ENCODE measurements at places on chromosomes 3 and 15.

DNA sequence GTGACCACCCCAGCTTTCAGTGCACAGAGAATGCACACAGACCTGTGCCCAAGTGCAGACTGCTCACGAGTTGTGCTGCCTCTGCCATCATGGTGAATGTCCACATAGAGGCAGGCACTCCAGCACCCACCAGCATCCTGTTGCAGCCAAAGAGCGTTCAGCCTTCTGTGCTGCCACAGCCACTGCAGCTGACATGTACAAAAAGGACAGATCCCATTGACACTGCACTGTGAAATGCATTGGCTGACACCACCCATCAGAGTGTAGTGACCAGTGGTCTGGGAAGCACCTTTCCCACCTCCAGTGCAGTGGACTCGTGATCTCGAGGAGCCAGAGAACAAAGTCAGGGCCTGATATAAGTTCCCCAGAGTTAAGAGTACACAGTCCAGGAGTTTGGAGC lies 260.3 kb downstream of the RAP2B start:
- no peak for ATAC-seq

- ATAC-seq = no peak
Measured at GRCh38 chr3:129461022-129461421, 21.0 kb downstream of the IFT122 start.

DNA sequence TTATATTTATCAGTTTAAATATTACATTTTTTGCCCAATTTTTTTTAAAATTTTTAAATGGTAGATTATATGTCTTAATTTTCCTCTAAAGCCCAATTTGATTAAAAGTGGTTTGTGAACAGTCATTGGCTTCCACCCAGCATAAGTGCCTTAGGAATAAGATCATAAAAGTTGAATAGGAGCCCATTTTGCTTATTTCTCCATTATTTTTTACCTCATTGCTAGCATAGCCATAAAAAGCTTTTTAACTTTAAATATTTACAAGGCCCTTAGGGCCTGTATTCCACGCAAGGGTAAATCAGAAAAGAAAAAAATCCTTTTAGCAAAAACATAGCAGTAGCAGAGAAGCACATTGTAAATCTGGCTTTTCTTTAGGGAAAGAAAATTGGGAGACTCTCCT lies 9.0 kb downstream of the TTC14 start:
- ATAC-seq = no peak

DNA sequence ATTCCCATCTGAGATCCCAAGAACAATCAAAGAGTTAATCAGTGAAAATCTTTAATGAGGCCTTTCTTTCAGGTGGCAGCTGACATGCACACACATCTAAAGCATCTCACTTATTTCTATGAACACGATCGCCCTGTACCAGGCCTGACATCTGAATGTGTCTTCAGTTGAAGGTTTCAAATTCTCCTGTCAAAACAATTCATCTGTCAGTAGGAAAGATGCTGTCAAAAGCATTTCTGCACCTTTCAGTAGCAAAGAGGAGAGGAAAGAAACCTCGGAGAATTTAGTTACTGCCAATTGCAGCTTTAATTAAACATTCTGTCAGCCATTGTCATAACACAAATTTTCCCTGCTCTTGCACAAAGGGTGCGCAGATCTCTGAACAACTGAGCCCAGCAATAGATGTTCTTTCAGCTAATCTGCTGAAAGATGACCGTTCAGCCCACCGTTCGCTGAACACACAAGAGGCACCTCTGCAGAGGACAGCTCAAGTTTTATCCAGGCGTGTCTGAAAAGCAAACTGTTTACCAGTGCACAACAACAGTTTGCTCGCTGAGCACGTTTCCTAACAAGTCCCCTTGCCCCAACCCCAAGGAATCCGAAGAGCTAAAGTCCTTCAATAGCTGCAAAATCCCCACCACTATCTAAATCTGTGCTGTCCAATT lies 34.1 kb downstream of the LRIG1 start:
- ATAC-seq = no peak

GRCh38 chr3:56536735-56537134 lies 20.2 kb upstream of the CCDC66 start:
- no peak for ATAC-seq

DNA sequence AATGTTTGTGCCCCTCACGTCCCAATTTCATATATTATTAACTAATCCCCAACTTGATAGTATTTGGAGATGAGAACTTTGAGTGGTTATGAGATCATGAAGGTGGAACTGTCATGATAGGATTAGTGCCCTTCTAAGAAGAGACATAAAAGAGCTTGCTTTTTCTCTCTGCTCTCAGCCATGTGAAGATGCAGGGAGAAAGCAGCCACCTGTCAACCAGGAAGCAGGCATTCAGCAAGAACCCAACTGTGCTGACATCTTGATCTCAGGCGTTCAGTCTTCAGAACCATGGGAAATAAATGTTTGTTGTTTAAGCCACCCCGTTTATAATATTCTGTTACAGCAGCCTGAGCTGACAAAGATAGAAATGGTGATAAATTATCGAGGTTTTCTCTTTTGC lies 278.7 kb upstream of the KCNMB2 start:
- no peak for ATAC-seq

DNA sequence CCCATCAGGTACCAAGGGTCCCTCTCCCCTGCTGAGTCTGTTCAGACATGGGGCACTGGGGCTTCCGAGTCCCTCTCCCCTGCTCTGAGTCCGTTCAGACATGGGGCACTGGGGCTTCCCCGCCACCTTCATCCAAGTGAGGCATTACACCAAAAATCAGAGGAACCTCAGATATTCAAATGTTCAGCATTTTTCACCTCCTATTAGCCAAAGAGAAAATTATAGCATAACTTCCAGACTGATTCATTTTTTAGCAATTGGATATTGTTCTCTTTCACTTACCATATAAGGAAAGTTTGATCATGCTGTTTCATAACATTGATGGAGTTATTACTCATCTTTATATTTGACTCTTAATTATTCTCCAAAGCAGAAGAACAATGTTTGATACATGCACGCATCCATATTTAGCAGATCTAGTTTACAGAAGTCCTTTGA lies 213.9 kb downstream of the MTHFS start:
- ATAC-seq = peak; percentile 13

DNA sequence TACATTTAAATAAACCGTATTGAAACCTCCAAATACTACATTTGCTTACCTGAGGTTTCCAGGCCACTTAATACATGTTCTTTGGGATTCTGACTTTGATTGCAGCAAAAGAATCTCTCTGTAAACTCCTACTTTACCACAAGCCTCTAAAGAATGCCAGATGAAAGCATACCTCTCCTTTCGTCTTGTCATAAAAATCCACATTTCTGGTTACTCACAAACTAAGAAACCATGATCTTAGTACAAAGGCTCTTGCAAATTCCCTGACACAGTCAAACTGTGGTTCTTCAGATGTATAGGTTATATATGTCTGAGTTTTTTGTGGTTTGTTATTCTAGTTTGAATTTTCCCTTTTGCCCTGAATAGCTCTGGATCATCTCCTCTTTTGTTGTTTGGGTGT lies 188.4 kb downstream of the RAP2B start:
- ATAC-seq = no peak

DNA sequence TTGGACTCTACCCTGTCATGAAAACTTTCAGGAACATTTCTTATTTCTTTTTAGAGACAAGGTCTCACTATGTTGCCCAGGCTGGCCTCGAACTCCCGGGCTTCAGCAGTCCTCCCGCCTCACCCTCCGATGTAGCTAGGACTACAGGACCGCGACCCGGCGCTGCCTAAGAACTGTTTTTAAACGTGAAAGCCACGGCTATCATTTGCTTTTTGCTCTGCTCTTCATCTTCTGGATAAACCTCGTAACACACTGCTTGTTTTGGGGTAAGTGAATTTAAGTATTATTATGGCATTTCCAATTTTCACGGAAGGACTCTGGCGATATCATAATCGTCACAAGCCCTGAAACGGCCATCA lies 14.3 kb upstream of the CCNL1 start:
- ATAC-seq = no peak

DNA sequence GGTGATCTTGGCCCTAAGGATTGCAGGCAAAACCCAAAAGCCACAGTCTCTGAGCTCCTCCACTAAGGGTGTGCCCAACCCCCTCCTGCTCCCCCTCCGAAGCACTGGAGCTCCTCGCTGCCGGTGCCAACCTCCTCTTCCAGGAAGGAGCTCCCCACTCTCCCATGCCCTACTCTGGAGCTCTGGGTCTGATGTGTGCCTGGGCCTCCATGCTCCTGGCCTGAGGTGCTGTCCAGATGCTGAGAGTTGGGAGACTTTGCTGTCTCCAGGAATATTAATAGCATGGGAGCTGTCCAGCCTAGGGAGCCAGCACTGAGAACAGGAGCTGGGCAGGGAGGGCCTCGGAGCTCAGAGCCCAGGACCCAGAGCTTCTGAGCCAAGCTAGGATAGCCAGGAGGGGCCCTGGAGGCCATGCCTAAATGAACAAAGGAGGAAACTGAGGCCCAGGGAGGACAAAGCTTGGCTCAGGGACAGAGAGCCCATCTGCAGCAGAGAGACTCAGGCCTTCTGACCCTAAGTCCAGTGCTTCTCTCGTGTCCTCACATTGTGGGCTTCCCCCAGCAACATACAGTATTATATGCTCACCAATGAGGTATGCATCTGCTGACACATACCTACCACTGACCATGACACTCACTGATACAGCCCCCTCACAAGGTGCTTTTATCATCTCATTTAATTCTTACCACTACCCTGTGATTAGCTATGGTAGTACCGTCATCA lies 36.9 kb upstream of the HERC1 start:
- no peak for ATAC-seq

GRCh38 chr3:10442151-10442795 lies 63.1 kb downstream of the ATP2B2 start:
- ATAC-seq = no peak

DNA sequence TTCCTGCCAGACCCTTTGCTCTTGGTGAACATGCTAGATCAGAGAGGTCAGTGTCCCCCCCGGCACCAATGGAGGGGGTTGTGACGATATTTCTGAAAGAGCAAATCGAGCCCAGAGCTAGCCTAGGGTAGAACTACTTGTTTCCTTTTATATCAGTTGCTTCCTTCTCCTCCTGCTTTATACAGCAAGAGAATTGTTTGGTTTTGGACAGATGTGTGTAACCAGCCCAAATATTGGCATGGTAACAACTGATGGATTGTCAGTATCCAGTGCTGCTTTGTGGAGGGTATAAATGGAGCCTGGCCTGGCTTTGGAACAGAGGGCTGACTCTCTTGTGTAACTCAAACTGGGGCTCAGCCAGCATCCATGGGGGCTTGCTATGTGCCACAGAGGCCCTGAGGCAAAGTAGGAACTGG lies 27.2 kb downstream of the SNX1 start:
- no peak for ATAC-seq

GRCh38 chr3:38755130-38755529 lies 60.9 kb downstream of the SCN10A start:
- ATAC-seq = no peak

GRCh38 chr3:149703466-149703865 lies 45.6 kb upstream of the WWTR1 start:
- ATAC-seq = no peak

DNA sequence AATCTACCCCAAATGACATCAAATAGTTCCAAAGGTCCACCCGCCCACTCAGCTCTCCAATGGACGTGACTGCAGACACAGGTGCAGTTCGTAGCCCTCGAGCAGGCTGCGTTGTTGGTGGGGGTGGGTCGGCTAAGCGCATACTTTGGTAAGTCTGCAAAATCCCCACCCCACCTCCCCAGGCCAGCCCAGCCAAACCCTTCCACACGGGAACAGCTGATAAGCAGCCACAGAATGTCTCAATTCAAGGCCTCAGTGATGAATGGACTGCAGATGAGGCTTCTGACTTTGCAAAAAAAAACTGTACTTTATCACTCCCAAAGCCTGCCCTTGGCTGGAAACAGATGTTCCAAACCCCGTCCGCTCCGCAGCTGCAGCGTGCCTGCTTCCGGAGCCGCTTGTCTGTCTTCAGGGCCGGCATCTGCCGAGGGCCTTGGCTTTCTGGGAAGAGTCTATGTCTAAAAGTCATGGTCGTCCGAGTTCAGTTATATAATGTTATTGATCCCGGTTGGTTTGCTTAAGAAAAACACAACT lies 38.2 kb downstream of the PCSK6 start:
- no peak for ATAC-seq

DNA sequence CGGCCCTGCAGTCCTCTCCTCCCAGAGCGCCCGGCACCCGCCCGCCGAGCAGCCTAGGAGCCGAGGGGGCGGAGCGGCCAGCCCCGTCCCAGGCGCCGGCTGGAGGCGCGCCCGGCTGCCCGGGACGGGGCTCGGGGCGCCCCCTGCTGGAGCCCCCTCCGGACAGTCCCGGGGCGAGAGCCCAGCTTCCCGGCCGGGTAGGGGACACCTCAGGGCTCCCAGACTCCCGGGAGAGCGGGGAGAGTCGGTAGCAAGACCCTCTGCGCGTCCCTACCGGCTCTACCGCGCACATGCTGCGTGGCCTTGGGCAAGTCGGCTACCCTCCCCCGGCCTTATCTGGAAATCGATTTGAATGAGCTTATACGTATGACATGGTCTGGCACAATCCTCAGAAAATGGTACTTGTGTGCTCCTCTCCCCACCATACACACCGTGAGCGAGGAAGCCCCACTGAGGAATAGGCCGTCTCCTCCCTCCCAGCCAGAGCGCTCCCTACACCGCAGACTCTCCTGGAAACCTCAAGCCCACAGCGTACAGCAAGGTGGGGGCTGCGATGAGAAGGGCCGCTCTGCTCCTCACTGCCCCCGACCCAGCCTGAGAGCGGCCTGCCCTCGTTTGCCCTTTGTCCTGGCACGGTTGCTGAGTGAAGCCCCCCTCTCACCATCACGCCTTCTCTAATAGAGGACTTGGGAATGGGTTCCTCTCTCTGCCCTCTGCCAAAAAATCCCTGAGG lies at the start of gene DAPK2:
TSS of gene DAPK2 (minus strand) at position 65 of the 733 bp plus-strand sequence. CDS start 6,224 bp downstream, outside the sequence.
- ATAC-seq = peak; percentile 84

DNA sequence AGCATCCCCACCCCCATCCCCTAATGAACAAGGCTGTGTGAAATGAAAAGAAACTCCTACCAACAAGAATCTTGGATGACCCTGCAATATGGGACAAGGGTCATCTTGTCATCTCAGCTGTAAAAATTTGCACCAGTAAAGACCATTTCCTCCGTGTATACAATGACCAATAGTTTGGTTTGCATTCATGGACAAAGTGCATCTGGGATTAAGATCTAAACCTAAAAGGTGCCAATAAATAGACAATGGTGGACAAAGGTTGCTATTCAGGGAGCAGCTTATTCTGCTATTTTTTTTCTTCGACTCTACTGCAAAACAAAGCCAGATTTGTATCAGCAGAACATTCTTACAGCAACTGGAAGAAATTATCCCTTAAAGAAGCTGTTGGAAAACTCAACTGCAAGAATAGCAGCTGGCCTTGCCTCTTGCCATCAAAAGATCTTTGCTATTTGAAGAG lies 8.0 kb downstream of the MGLL start:
- ATAC-seq = no peak

All from activated CD4-positive, CD25-positive, alpha-beta regulatory T cell treated with anti-CD3 and anti-CD28 coated beads, Interleukin-2, amount 50 U/mL, for 24 hours (primary cell).